Esophagus squamous epithelium (tissue), 5 donors: ENCODE measurements at places on chromosomes 7 and 10.

GRCh38 chr7:99920149-99920548, 819 bp upstream of the TRIM4 start:
- no peak for DNase-seq

- DNase-seq = no peak
Observed at GRCh38 chr10:97459111-97459510, 13.1 kb downstream of the ZDHHC16 start.

DNA sequence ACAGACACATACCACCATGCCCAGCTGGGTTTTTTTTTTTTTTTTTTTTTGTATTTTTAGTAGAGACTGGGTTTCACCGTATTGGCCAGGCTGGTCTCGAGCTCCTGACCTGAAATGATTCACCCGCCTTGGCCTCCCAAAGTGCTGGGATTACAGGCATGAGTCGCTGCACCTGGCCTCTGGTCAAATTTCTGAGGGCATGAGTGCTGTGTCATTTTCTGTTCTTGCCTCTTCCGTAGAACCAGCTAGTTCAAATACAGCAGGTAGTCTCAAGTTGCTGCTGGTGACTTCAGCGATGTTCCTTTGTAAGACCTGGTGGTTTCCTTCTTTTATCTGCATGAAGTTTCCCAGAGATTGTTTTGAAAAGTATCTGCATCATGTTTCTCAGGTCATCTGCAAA, 134.8 kb upstream of the SHH start:
- DNase-seq = no peak

GRCh38 chr7:64951250-64951848, 39.5 kb downstream of the ZNF117 start:
- DNase-seq = no peak

DNA sequence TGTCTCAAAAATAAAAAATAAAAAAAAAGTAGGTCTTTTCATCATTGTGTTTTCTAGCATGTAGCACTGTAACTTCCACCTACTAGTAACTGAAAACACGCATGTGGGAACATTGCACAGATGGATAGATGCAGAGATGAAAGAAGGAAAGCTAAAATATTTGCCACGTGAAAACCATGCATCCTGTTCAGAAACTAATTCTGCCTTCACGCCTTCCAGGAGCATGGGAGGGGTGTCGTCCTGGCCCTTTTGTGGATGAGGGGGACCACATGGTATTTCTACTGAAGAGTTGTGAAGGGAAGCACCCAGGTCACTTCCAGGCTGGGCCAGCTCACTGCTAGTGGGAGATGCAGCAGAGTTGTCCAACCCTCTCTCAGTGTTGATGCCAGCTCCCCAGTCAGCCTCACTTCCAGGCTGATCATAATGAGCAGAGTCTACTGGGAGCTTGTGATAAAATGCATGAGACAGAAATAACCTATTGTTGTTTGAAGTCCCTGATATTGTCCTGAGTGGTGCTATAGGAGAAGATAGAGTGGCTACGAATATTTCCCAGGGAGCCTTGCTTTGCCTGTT, 287.1 kb upstream of the CELF2 start:
- no peak for DNase-seq

- DNase-seq = no peak
Observed at GRCh38 chr10:129891806-129892205, 72.3 kb downstream of the EBF3 start.

GRCh38 chr7:1651891-1652290, 18.2 kb upstream of the ELFN1 start:
- no peak for DNase-seq

- no peak for DNase-seq
Observed at GRCh38 chr7:147400221-147400689, 1190.3 kb upstream of the C7orf33 start.
